ENCODE measurements at places on chromosomes 3 and 15. TPM values are rescaled to one million over a fixed set of nuclear protein-coding genes. Genes with fewer than 3 reads are reported as not detected.

DNA sequence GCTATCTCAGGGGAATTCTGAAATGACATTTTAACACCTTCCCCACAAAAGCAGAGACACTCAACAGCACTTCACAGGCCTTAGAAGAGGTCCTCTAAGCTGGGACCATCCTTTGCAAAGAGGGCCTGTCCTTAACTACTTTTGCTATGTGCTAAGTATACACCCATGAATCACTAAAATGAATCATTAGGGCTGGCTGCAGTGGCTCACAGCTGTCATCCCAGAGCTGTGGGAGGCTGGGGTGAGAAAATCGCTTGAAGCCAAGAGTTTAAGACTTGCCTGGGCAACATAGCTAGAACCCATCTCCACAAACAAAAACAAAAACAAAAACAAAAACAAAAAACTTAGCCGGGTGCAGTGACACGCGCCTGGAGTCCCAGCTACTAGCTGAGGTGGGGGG is 53.9 kb upstream of the MELTF start:
- no peak overlapping the region for H3K4me3 ChIP-seq
- no peak overlapping the region for H3K27ac ChIP-seq
- no peaks in the 10 kb centered on the region for H3K36me3 ChIP-seq

GRCh38 chr15:42159381-42160015 is 3.1 kb upstream of the PLA2G4F start:
- H3K4me1 ChIP-seq, result peaks cover 19% of the 10 kb centered on the region
- H3K4me3 ChIP-seq, result no peak overlapping the region
- DNase-seq, result no peak
- H3K27me3 ChIP-seq, result no peaks in the 10 kb centered on the region

GRCh38 chr3:31713816-31714215 is 181.1 kb downstream of the STT3B start:
- H3K36me3 ChIP-seq, result no peaks in the 10 kb centered on the region
- H3K27me3 ChIP-seq, result no peaks in the 10 kb centered on the region

GRCh38 chr15:56307180-56307579 is 58.0 kb upstream of the TEX9 start:
- no peak for DNase-seq
- H3K4me3 ChIP-seq, result no peak overlapping the region
- no peaks in the 10 kb centered on the region for H3K4me1 ChIP-seq
- H3K27ac ChIP-seq, result no peak overlapping the region
- H3K36me3 ChIP-seq, result no peaks in the 10 kb centered on the region

DNA sequence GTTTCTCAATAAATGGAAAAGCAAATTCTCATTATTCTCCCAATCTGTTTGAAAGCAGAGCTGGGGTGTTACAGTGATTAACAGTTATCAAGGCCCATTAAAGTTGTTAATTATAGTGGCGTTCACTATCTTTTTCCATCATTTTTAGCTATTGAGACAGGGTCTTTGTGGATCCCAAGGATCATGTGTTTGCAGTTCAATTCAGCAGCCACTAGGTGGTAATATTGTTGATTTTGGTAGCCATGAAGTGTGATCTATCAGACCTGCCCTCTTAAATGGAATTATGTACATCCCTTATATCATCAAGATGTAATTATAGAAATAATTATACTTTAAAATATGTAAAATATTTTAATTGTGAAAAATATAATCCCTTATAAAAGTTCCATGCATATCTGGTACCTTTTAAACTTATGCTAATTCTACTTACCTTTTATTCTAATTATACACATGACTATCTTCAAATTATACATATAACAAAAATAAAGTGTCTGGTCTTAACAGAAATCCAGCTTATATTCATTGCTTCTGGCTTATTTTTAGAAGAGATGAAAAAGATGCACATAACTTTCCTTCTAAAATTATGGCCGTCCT is 126.4 kb downstream of the GREM1 start:
- no peaks in the 10 kb centered on the region for H3K4me1 ChIP-seq
- no peak overlapping the region for H3K4me3 ChIP-seq
- H3K36me3 ChIP-seq, result no peaks in the 10 kb centered on the region
- no peak overlapping the region for H3K27ac ChIP-seq
- peak; percentile 40 for DNase-seq

DNA sequence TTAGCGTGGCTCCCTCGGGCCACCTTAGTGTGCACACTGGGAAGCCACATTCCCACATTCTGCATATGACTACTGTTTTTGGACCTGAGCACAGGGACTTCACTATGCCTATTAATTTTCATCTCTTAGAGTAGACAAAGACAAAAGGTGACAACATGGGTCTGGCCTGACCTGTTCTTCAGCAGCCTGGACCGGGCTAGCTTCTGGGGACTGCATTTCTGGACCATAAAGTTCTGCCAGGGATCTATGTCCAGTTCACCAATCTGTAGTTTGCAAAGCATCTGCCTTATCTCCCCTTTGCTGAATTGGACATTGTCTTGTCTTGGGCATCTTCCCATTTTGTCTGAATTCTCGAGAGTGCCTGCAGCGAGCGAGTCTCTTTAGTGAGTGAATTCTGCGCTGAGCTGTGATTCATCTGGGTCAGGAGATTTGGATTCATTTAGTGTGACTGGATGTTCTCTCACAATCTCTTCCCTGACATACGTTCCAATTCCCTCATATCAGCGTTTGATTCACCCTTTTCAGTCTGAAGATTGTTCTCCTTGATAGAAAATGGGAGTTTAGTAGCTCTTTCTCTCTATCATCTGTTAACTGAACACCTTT is 112.2 kb upstream of the PLXNA1 start:
- H3K4me1 ChIP-seq, result no peaks in the 10 kb centered on the region
- no peak overlapping the region for H3K4me3 ChIP-seq
- no peaks in the 10 kb centered on the region for H3K27me3 ChIP-seq
- H3K27ac ChIP-seq, result no peak overlapping the region

GRCh38 chr3:42720126-42720525 is 17.5 kb upstream of the HHATL start:
- H3K36me3 ChIP-seq, result no peaks in the 10 kb centered on the region
- no peak overlapping the region for H3K4me3 ChIP-seq
- no peak for DNase-seq
- no peaks in the 10 kb centered on the region for H3K4me1 ChIP-seq

DNA sequence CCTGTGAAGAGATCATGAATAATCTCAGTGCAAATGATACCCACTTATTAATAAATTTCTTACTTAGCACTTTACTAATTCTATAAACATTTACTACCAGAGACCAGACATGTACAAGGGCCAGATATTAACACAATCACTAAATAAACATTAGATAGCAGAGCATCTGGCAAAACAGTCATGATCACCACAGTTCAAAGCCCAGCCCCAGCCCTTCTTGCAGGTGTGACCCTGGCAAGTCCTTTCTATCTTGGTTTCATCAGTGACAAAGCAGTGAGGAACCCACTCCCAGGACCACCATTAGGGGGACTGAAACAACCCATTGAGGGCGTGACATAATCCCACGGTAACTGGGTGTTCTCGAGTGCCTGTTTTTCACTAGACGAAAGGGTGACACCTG is 11.6 kb downstream of the ZXDC start:
- H3K4me3 ChIP-seq, result no peak overlapping the region
- H3K36me3 ChIP-seq, result peaks cover 70% of the 10 kb centered on the region
- H3K27me3 ChIP-seq, result no peaks in the 10 kb centered on the region
- no peaks in the 10 kb centered on the region for H3K4me1 ChIP-seq

- H3K4me1 ChIP-seq, result no peaks in the 10 kb centered on the region
- no peaks in the 10 kb centered on the region for H3K36me3 ChIP-seq
- DNase-seq, result no peak
- H3K27ac ChIP-seq, result no peak overlapping the region
- no peak overlapping the region for H3K4me3 ChIP-seq
These were observed 112.2 kb downstream of the RFTN1 start for GRCh38 chr3:16401273-16401672.

GRCh38 chr3:119819806-119820205 is 37.9 kb downstream of the NR1I2 start:
- H3K27ac ChIP-seq, result no peak overlapping the region
- no peaks in the 10 kb centered on the region for H3K36me3 ChIP-seq
- no peaks in the 10 kb centered on the region for H3K4me1 ChIP-seq
- no peak overlapping the region for H3K4me3 ChIP-seq

GRCh38 chr3:2839876-2840275 is 270.3 kb downstream of the IL5RA start:
- no peaks in the 10 kb centered on the region for H3K4me1 ChIP-seq
- H3K36me3 ChIP-seq, result no peaks in the 10 kb centered on the region
- H3K4me3 ChIP-seq, result no peak overlapping the region
- DNase-seq, result no peak

- H3K36me3 ChIP-seq, result no peaks in the 10 kb centered on the region
- H3K4me1 ChIP-seq, result peaks cover 51% of the 10 kb centered on the region
- no peak for DNase-seq
- no peak overlapping the region for H3K27ac ChIP-seq
These were observed 2.7 kb upstream of the CTSH start for GRCh38 chr15:78947506-78947905.

GRCh38 chr15:68821841-68822381 is 1.2 kb upstream of the ANP32A start:
- DNase-seq, result no peak
- peaks cover 18% of the 10 kb centered on the region for H3K4me1 ChIP-seq
- no peaks in the 10 kb centered on the region for H3K36me3 ChIP-seq
- no peaks in the 10 kb centered on the region for H3K27me3 ChIP-seq
- H3K27ac ChIP-seq, result peak overlapping the region; percentile 96

GRCh38 chr15:40959331-40960141 is 6.3 kb downstream of the CHAC1 start:
- no peak overlapping the region for H3K4me3 ChIP-seq
- H3K27me3 ChIP-seq, result no peaks in the 10 kb centered on the region
- no peaks in the 10 kb centered on the region for H3K36me3 ChIP-seq
- H3K4me1 ChIP-seq, result peaks cover 11% of the 10 kb centered on the region

- H3K27me3 ChIP-seq, result no peaks in the 10 kb centered on the region
- DNase-seq, result no peak
- peak overlapping the region; percentile 47 for H3K4me3 ChIP-seq
- no peak overlapping the region for H3K27ac ChIP-seq
- H3K36me3 ChIP-seq, result no peaks in the 10 kb centered on the region
- peaks cover 37% of the 10 kb centered on the region for H3K4me1 ChIP-seq
These were observed 131.2 kb upstream of the MEF2A start for GRCh38 chr15:99434506-99435112.

- peaks cover 19% of the 10 kb centered on the region for H3K27me3 ChIP-seq
- H3K4me3 ChIP-seq, result no peak overlapping the region
- no peak for DNase-seq
- H3K36me3 ChIP-seq, result no peaks in the 10 kb centered on the region
- no peak overlapping the region for H3K27ac ChIP-seq
- H3K4me1 ChIP-seq, result peaks cover 16% of the 10 kb centered on the region
These were observed 4.2 kb upstream of the NPHP3 start for GRCh38 chr3:132726341-132726823.

- no peaks in the 10 kb centered on the region for H3K4me1 ChIP-seq
- H3K27ac ChIP-seq, result no peak overlapping the region
- no peak overlapping the region for H3K4me3 ChIP-seq
- no peaks in the 10 kb centered on the region for H3K27me3 ChIP-seq
- no peaks in the 10 kb centered on the region for H3K36me3 ChIP-seq
These were observed 40.2 kb downstream of the DPH6 start for GRCh38 chr15:35505809-35506208.

- no peaks in the 10 kb centered on the region for H3K27me3 ChIP-seq
- H3K27ac ChIP-seq, result no peak overlapping the region
- no peak overlapping the region for H3K4me3 ChIP-seq
- DNase-seq, result no peak
These were observed 1006.7 kb upstream of the NR2F2 start for GRCh38 chr15:95323796-95324195.

ZNF592 gene
- 26.4 TPM for total RNA-seq

FILIP1L gene
- 0.17 TPM for total RNA-seq

TAMM41 gene
- total RNA-seq, result 17.9 TPM

NMB gene
- 9.8 TPM for total RNA-seq

SPTSSB gene
- 2.9 TPM for total RNA-seq

INO80 gene
- 28.2 TPM for total RNA-seq

TMIE gene
- 0.74 TPM for total RNA-seq

FMN1 gene
- 0.39 TPM for total RNA-seq

MKRN3 gene
- total RNA-seq, result 10.1 TPM

ACTR8 gene
- total RNA-seq, result 25.5 TPM

RBP2 gene
- not detected for total RNA-seq

All from HCT116 (cell line).